Osteocyte (in vitro differentiated cells): ENCODE measurements at places on chromosomes 4 and X.

GRCh38 chr4:36138220-36138619 is 106.1 kb downstream of the ARAP2 start:
- no peak for DNase-seq

- DNase-seq = no peak
These were observed 6.2 kb upstream of the MAN2B2 start for GRCh38 chr4:6568689-6569332.

DNA sequence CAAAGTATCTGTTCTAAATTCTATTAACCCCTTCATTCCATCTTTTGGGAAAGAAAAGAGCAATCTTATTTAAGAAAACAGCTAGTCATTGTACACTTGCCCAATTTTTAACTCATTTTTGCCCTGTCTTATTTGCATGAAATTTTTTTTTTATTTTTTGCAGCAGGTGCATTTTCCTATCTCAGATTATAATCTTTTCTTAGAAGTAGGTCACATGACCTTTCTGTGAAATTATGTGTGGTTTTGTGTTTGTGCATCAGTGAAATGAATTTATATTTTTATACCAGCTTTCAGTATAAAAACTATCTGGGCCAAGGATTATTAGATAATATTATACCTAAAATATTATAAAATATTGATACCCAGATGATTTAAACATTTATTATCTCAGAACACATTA is 145.6 kb downstream of the INPP4B start:
- no peak for DNase-seq

DNA sequence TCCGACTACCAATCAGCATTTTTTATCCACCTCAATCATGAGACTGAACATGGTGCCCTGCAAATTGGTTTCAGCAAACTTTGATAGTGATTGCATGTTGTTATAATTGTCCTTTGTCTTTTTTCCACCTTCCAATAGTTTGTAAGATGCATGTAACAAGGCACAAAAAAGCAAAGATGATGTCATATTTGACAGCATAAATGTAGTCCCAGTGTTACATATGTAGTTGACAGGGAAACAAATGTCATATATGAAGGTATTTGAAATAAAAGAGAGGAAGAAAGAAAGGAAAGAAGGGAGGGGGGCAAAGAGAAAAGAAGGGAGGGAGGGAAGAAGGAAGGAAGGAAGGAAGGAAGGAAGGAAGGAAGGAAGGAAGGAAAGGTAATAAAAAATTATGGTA is 441.7 kb upstream of the CPEB2 start:
- DNase-seq = no peak

DNA sequence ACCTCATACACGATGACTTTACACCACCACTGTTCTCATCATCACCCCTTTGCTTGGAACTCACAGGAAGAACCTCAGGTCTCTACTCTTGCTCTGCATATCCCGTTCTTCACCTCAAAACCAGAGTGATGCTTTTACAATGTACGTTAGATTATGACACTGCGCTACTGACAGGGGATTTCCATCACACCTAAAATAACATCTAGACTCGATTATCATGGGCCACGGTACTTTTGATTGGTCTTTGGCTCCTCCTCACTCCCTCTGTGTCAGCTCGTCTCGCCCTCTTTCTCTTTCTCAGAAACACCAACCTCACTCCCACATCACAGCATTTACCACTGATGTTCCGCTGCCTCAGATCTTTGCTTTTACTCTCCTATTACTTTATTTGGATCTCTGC is 172.4 kb downstream of the TLL1 start:
- no peak for DNase-seq

- DNase-seq = no peak
These were observed 159.8 kb upstream of the JADE1 start for GRCh38 chr4:128649575-128650205.

- peak; percentile 79 for DNase-seq
These were observed 105.9 kb downstream of the TNIP2 start for GRCh38 chr4:2650276-2650675.

DNA sequence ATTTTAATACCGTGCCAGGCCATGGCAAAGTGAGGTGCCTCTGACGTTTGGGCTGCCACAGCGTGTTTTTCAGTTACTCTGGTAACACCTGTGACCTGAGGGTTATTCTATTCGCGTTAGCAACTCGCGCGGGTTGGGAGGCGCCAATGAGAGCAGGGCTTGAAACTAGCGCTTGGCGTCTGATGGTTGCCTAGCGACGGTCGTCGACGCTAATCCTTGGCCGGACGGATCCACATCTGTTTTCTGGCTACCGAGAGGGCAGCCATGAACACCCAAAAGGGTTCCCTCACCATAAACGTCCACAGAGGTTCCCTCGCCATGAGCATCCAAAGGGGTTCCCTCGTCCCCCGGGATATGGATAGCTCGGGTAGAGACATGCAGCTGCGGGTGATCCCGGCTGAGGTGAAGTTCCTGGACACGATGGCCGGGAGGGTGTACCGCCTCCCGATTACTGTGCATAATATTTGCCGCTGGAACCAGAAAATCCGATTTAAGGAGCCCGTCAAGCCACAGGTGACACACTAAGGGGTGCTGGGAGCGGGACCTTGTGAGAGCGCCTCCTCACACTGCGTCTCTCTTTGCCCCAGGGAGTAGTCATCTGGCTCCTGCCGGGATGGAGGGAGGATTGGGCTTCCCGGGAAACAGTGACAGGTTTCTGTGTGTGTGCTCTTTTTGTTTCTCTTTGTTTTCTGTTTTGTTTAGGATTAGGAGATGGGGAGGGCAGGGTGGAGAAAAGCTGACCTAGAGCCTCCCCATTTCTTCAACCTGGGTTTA is at the start of gene CFAP47:
CFAP47 (plus strand) TSS at position 199 of the 774 bp plus-strand sequence; CDS start at position 265, 66 bp downstream.
- DNase-seq = no peak

DNA sequence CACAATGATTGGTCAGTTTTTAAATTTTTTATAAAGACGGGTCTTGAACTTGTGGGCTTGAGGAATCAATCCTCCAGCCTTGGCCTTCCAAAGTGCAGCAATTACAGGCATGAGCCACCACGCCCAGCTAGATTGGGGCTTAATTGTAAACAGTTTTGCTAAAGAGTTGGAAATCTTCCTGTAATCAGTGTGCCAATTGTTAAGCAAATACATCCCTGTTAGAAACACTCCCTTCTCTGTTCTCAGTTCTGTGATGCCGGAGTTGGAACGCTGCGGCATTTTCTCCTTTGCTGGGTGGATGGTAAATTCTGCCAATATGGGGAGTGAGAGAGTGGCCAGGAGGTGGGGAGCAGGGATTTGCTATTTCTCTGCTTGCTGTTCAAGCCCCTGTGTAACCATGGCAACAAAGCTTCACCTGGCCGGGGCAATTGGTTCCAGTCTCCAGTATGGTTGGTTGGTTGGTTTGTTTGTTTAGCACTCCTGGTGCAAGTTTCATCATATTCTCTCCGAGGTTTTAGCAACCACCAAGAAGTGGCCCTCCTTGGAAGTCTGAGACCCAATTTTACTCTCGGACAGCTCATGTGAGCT is 3.0 kb upstream of the SPATA4 start:
- DNase-seq = no peak

DNA sequence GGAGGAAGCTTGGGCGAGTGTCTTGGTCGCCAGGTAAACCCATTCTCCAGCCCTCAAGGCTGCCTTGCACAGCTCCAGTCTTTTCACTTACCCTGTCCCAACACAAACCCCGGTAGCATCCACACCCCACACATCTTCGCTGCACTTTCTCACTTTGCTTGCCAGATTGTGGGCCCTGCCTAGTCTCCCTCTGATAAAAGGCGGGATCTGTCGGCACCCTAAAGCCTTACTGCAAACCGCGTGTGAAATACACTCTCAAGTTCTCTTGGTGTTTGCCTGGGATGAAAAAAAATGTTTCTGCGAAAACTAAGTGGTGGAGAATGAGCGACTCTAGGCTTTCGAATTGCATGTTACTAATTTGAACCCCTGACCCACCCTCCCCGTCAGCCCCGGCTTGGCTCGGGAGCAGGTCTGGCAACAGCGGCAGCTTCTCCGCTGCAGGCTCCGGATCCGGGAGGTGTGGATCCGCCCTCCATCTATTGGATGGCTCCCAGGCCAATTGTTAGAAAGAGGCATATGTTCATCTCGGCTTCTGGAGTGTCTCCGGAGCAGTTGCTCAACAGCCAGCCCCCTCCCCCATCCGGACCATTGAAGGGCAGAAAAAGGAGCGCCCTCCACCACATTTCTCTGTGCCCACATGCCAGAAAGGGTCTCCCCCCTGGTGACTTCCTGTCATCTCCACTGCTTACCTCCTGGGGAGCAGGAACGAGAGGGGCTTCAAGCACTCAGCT is 3.0 kb upstream of the CITED1 start:
- DNase-seq = peak; percentile 83

- DNase-seq = no peak
These were observed 1709.4 kb downstream of the ARAP2 start for GRCh38 chr4:34534916-34535315.

DNA sequence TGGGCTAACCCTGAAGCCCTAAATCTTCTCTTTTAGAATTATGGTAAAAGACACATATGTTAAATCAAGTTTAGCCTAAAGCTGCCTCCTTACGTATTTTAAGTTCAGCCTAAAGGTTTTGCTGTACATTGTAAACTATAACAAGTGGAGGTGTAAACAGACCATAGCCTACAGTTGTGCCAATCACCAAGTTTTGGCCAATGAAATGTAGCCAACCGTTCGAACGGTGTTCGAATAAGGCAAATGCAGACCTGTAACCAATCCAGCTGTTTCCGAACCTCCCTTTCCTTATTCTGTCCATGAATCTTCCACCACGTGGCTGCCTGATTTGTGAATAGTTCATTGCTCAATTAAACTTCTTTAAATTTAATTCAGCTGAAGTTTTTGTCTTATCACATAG is 52.1 kb upstream of the TBC1D9 start:
- DNase-seq = no peak
